ENCODE measurements at places on chromosomes 16 and 17. TPM values are rescaled to one million over a fixed set of nuclear protein-coding genes. Genes with fewer than 3 reads are reported as not detected.
A peak's percentile ranks its signal among the peaks of the same experiment; 100 is the strongest.

MSLN gene
- not detected for total RNA-seq

DNA sequence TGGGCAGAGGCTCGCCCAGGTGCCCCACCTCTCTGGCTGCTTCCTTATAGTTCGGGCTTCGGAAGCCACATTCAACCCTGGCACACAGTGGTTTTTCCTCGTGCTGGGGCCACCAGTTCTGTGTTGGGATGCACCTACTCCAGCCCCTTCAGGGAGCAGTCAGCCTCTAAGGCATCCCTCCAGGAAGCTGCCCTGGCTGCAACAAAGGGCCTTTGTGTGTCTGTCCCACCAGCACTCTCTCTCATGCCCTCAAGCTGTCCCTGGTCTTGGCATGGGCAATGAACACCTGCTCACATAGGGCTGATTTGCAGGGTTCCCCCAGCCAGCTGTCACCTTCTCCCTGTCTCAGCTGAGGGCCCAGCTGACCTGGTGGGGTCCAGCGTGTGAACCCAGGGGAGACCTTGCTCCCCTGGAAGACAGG lies 754 bp upstream of the NOXO1 start:
- peaks cover 21% of the 10 kb centered on the region for H3K27me3 ChIP-seq
- DNase-seq = no peak
- H3K36me3 ChIP-seq = no peaks in the 10 kb centered on the region
- H3K4me1 ChIP-seq = no peaks in the 10 kb centered on the region
- H3K4me3 ChIP-seq = no peak overlapping the region

GRCh38 chr17:54968988-54969332 lies 395 bp downstream of the STXBP4 start:
- DNase-seq = peak; percentile 66
- H3K27ac ChIP-seq = peak overlapping the region; percentile 82
- peak overlapping the region; percentile 96 for H3K4me3 ChIP-seq
- H3K4me1 ChIP-seq = peaks cover 13% of the 10 kb centered on the region
- peaks cover 7% of the 10 kb centered on the region for H3K36me3 ChIP-seq

CCL18 gene
- total RNA-seq = not detected

GRCh38 chr16:84454611-84455010 lies 49.8 kb downstream of the MEAK7 start:
- DNase-seq = no peak
- no peaks in the 10 kb centered on the region for H3K4me1 ChIP-seq
- no peaks in the 10 kb centered on the region for H3K36me3 ChIP-seq

MRPS34 gene
- total RNA-seq = 99.4 TPM

BCAR1 gene
- 84.0 TPM for total RNA-seq

CDH5 gene
- not detected for total RNA-seq

GRCh38 chr16:660132-660458 lies 7.8 kb upstream of the RHOT2 start:
- H3K27me3 ChIP-seq = no peaks in the 10 kb centered on the region
- no peak overlapping the region for H3K27ac ChIP-seq
- no peaks in the 10 kb centered on the region for H3K36me3 ChIP-seq
- DNase-seq = no peak

All from GM23248 (cell line).